ENCODE measurements at places on chromosomes 1 and 21. TPM values are rescaled to one million over a fixed set of nuclear protein-coding genes. Genes with fewer than 3 reads are reported as not detected.

GRCh38 chr1:150970808-150971582 lies 3.6 kb downstream of the CERS2 start:
- no peak overlapping the region for H3K4me3 ChIP-seq
- H3K27me3 ChIP-seq, result no peaks in the 10 kb centered on the region
- peak; percentile 79 for DNase-seq
- peaks cover 42% of the 10 kb centered on the region for H3K4me1 ChIP-seq
- H3K27ac ChIP-seq, result peak overlapping the region; percentile 94

GRCh38 chr21:31201144-31201543 lies 142.9 kb downstream of the TIAM1 start:
- peak overlapping the region; percentile 49 for H3K27ac ChIP-seq
- H3K4me3 ChIP-seq, result no peak overlapping the region
- H3K4me1 ChIP-seq, result no peaks in the 10 kb centered on the region
- H3K36me3 ChIP-seq, result no peaks in the 10 kb centered on the region

The SPATA17 gene
- 0.40 TPM for total RNA-seq

GRCh38 chr1:214583824-214584554 lies 19.0 kb upstream of the CENPF start:
- H3K27ac ChIP-seq, result no peak overlapping the region
- no peaks in the 10 kb centered on the region for H3K4me1 ChIP-seq
- no peaks in the 10 kb centered on the region for H3K36me3 ChIP-seq
- H3K4me3 ChIP-seq, result no peak overlapping the region
- DNase-seq, result no peak
- no peaks in the 10 kb centered on the region for H3K27me3 ChIP-seq

DNA sequence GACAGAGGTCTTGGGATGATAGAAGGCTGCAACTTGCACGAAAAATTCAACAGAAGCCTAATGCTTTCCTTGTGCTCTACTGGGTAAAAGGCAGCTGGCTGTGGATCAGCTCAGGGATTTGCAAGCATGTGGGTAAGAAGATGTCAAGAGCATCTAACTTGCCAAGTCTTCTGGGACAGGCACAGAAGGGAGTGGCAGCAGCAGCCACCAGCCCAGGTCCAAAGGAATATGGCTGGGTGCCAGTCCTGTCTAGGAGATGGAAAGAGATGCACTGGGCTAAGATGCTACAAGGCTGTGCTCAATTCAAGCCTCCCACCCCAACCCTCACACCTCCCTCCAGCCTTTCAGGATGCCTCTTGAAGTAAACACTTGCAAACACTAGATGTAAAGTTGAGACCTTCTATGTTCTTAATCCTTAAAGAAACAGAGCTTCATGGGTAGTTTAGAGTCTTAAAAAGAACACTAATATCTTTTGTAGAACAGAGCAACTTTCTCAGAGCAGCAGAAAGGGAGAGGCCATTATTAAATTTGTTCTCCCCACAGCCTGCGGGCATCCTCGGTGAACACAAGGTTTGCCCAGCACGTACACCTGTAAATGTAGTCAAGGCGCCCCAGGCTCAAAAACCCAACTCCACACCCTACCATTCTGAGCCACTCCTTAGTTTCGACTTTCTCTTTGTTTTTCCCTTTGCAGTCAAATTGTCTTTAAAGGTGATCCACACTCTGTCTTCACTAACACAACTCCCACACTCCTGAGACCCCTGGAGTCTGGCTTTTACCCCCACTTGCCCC lies 64.6 kb upstream of the BCAR3 start:
- no peaks in the 10 kb centered on the region for H3K36me3 ChIP-seq
- no peak overlapping the region for H3K4me3 ChIP-seq
- H3K27me3 ChIP-seq, result no peaks in the 10 kb centered on the region
